Esophagus muscularis mucosa (tissue), 4 donors: ENCODE measurements at places on chromosomes 12 and 14.

GRCh38 chr12:111445726-111446581 is 40.2 kb downstream of the SH2B3 start:
- DNase-seq: peak; percentile 86

DNA sequence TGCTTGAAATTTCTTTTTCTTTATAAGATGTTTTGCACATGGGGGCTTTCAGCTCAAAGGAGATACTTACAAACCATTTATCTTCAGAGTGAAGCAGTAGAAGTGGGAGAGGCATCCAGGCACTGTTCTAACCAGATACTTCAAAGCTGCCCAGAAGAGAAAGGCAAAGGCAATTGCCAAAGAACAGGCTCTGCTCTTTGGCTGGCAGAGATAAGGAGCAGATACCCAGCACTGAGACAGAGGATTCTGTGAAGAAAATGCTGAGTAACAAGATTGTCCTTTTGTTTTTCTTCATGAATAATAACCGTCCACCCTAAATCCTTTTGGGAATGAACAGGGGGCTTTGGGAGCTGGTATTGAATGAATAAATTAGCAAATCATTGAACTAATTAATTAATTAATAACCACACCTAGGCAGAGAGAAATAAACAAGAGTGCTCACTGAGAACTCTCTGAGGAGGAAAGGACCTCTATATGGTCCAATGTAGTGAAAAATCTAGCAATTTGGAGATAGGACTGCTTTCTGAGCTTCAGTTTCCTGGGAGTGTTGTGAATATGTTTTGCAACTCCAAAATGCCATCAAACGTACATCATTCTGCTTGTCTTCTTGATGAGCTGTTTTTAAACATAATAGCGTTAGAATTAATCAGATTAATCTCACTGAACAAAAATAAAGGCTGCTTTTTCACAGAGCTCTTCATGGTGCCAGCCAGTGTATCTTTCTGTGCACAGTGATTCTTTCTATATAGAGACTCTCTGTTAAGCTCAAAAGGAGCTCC is 192.8 kb upstream of the AMIGO2 start:
- DNase-seq: no peak

- no peak for DNase-seq
These were observed 177.0 kb upstream of the CNTN1 start for GRCh38 chr12:40515041-40515816.

- DNase-seq: no peak
These were observed 64.2 kb downstream of the ERGIC2 start for GRCh38 chr12:29316752-29317151.
